Osteocyte (in vitro differentiated cells): ENCODE measurements at places on chromosomes 2 and 18. TPM values are rescaled to one million over a fixed set of nuclear protein-coding genes. Genes with fewer than 3 reads are reported as not detected.

DNA sequence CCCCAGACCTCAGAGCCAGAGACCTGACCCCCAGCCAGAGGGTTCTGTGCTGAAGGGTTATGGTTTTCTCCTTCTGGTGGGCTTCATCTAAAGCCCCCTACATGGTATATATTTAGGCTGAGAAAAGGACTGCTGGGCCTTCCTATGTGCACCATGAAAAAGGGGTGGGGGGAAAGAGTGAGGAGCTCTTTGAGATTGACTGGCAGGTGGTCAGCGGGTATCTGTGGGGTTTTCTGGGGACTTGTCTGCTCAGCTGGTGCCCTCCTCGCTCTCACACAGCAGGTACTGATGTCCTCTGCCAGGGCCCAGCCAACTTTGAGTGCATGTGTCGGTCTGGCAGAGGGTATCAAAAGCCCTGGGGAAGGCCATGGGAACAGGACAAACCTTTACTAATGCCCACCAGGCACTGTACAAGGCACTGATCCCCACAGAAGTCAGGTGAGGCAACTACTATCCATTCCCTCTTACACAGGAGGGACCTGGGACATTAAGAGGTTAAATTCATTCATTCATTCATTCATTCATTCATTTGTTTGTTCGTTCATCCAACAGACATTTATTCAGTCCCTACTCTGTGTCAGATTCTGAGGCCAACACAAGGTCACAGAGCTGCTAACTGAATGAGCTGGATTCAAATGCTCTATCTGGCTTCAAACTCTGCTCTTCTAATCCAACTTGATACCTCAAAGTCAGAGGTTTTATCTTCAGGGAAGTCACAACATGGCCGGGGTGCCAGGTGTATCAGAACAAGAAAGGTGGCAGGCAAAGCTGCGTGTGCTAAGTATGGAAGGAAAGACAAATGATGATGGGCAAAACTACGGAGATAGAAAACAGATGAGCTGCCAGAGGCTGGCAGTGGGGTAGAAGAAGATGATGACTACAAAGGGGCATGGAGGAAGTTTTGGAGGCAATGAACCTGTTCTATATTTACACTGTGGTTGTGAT, 44.6 kb downstream of the REEP1 start:
- no peak overlapping the region for H3K4me3 ChIP-seq
- no peaks in the 10 kb centered on the region for H3K4me1 ChIP-seq
- peak; percentile 49 for DNase-seq
- H3K36me3 ChIP-seq: no peaks in the 10 kb centered on the region
- no peak overlapping the region for H3K27ac ChIP-seq

- no peak for DNase-seq
- no peak overlapping the region for H3K27ac ChIP-seq
- peaks cover 32% of the 10 kb centered on the region for H3K27me3 ChIP-seq
- no peaks in the 10 kb centered on the region for H3K36me3 ChIP-seq
- H3K4me1 ChIP-seq: peaks cover 3% of the 10 kb centered on the region
These were observed 527.4 kb downstream of the TMEM182 start for GRCh38 chr2:103289105-103289725.

GRCh38 chr2:191369034-191369433, 123.8 kb downstream of the MYO1B start:
- no peak for DNase-seq
- H3K4me3 ChIP-seq: no peak overlapping the region
- no peaks in the 10 kb centered on the region for H3K27me3 ChIP-seq
- H3K27ac ChIP-seq: no peak overlapping the region
- H3K36me3 ChIP-seq: peaks cover 43% of the 10 kb centered on the region

DNA sequence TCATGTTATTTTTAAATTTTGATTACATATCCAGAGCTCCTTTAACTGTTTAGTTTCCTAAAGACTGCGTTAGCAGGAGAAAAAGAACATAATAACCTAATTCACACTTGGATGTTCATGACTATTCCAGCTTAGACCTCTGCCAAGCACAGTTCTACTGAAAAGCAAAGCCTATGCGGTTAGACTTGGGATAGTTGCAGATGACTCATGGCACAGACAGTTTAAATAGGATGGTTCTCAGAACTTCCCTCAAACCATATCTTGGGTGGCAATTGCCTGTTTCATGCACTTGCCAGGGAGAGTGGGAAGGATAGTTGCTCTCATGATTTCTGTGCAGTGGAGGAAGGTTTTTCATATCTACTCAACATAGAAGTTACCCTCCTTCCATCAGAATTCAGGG, 149.7 kb upstream of the KLHL29 start:
- H3K4me3 ChIP-seq: no peak overlapping the region
- H3K4me1 ChIP-seq: no peaks in the 10 kb centered on the region
- no peak for DNase-seq
- no peak overlapping the region for H3K27ac ChIP-seq

GRCh38 chr18:33577685-33578517, at the start of gene ASXL3:
ASXL3 (plus strand) TSS chr18:33578219; CDS start chr18:33578632, 413 bp downstream.
- peak within 1 kb of the TSS; percentile 97 for H3K27ac ChIP-seq
- H3K4me3 ChIP-seq: peak within 1 kb of the TSS; percentile 92
- peaks cover 5% of the 10 kb centered on the region for H3K27me3 ChIP-seq
- H3K4me1 ChIP-seq: peaks cover 16% of the 10 kb centered on the region

DNA sequence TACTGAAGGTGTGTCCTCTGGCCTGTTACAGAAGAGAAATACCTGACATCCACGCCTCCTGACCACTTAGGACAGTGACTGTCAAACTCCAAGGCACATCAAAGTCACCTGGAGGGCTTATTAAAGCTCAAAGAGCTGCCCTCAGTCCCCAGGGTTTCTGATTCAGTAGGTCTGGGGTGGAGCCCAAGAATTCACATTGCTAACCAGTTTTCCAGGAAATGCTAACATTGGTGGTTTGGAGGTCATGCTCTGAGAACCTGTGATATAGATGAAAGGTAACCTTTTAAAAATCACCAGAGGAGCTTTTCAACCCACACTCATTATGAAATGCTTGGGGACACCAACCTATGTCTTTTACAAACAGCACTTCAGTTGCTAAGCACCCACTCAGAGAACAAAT, 172.3 kb downstream of the ALK start:
- no peaks in the 10 kb centered on the region for H3K36me3 ChIP-seq
- no peak for DNase-seq
- H3K4me1 ChIP-seq: peaks cover 16% of the 10 kb centered on the region
- H3K27ac ChIP-seq: no peak overlapping the region

DNA sequence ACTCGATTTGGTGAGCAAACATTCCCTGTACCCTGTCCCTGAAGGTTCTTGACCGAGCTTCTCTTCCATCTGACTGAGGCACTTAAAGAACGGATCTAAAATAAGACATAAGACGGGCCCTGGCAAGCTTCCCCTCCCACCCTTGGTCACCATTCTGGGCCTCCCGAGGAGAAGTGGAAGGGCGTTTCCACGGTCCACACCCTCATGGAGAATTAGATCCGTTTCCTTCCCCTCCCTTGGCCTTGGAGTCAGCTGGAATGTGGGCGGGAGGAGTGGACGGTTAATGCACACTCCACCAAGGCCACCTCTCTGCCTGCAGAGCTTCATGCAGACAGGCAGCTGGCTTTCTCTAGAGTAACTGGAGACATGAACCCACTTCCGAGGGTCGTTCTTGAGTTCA, 257.3 kb upstream of the APCDD1 start:
- peaks cover 4% of the 10 kb centered on the region for H3K4me1 ChIP-seq
- no peak for DNase-seq
- H3K4me3 ChIP-seq: no peak overlapping the region
- no peak overlapping the region for H3K27ac ChIP-seq
- H3K36me3 ChIP-seq: no peaks in the 10 kb centered on the region
- H3K27me3 ChIP-seq: no peaks in the 10 kb centered on the region

GRCh38 chr2:70344195-70344594, 42.3 kb upstream of the FAM136A start:
- no peak overlapping the region for H3K27ac ChIP-seq
- no peak for DNase-seq
- H3K27me3 ChIP-seq: peaks cover 59% of the 10 kb centered on the region
- no peaks in the 10 kb centered on the region for H3K4me1 ChIP-seq

GRCh38 chr18:23725351-23725750, 36.1 kb downstream of the LAMA3 start:
- H3K36me3 ChIP-seq: no peaks in the 10 kb centered on the region
- peaks cover 6% of the 10 kb centered on the region for H3K4me1 ChIP-seq
- no peak overlapping the region for H3K27ac ChIP-seq
- no peak overlapping the region for H3K4me3 ChIP-seq
- no peaks in the 10 kb centered on the region for H3K27me3 ChIP-seq
- no peak for DNase-seq

- H3K27me3 ChIP-seq: no peaks in the 10 kb centered on the region
- no peaks in the 10 kb centered on the region for H3K36me3 ChIP-seq
- no peaks in the 10 kb centered on the region for H3K4me1 ChIP-seq
- no peak overlapping the region for H3K27ac ChIP-seq
- H3K4me3 ChIP-seq: no peak overlapping the region
These were observed 275.9 kb upstream of the MAP2 start for GRCh38 chr2:209147981-209148380.

- no peak overlapping the region for H3K4me3 ChIP-seq
- no peak for DNase-seq
- H3K27ac ChIP-seq: no peak overlapping the region
These were observed 26.1 kb upstream of the PPP1R1C start for GRCh38 chr2:181959508-181959907.

- DNase-seq: no peak
- H3K36me3 ChIP-seq: peaks cover 5% of the 10 kb centered on the region
- H3K4me1 ChIP-seq: peaks cover 54% of the 10 kb centered on the region
These were observed 17.7 kb downstream of the FIGN start for GRCh38 chr2:163717993-163718680.

DNA sequence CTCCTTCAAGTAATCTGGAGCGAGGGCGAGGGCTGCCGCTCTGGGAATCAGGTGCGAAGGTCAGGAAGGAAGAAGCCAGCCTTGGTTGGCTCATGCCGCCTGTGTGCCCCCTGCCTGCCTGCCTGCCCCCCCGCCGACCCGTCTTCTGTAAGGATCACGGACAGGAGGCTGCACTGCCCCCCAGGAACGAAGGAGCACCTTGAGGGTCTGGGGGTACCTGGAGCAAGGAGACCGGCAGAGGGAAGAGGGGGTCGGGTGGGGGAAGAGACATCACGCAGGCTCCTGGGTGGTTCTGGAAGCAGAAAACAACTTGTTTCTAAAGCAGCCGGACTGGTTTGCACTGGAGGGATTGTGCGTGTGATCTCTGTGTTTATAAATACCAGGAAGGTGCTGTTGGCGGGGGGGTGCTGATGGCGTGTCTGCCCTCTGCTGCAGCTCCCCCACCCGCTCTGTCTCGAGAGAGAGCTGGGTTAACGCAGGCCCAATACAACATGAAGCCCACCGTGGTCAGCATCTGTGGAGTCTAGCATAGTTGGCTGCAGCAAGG, 1.7 kb downstream of the FOSL2 start:
- H3K36me3 ChIP-seq: peaks cover 4% of the 10 kb centered on the region
- H3K4me1 ChIP-seq: peaks cover 40% of the 10 kb centered on the region
- H3K27me3 ChIP-seq: no peaks in the 10 kb centered on the region
- DNase-seq: no peak
- H3K27ac ChIP-seq: no peak overlapping the region

- no peak overlapping the region for H3K4me3 ChIP-seq
- no peaks in the 10 kb centered on the region for H3K27me3 ChIP-seq
- H3K27ac ChIP-seq: no peak overlapping the region
- peaks cover 21% of the 10 kb centered on the region for H3K4me1 ChIP-seq
- no peaks in the 10 kb centered on the region for H3K36me3 ChIP-seq
- no peak for DNase-seq
These were observed 54.1 kb upstream of the CAVIN2 start for GRCh38 chr2:191901031-191901430.

DNA sequence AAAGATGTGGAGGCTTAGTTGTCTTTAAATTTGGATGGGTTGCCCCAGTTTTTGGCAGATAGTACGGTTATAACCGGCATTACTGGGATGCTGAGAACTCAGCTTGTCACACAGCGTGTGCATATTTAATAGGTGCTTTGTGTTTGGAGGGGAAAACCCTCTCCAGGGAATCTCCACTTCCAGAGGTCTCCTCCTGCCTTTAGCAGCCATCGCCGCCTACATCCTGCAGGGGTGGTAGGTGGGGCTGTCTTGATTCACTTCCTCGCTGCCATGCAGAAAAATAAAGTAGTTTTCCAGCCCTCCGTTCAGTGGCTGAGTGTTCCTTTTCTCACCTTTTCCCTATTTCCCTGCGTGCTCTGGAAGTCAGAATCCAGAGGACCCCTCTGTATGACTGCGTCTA, 76.4 kb downstream of the ITGB1BP1 start:
- no peaks in the 10 kb centered on the region for H3K27me3 ChIP-seq
- H3K4me1 ChIP-seq: no peaks in the 10 kb centered on the region
- no peak overlapping the region for H3K4me3 ChIP-seq
- peaks cover 43% of the 10 kb centered on the region for H3K36me3 ChIP-seq

- H3K36me3 ChIP-seq: no peaks in the 10 kb centered on the region
- DNase-seq: no peak
- no peaks in the 10 kb centered on the region for H3K27me3 ChIP-seq
- no peak overlapping the region for H3K4me3 ChIP-seq
These were observed 6.7 kb downstream of the DYSF start for GRCh38 chr2:71460056-71460455.

GRCh38 chr18:5122272-5122671, 74.8 kb downstream of the AKAIN1 start:
- no peaks in the 10 kb centered on the region for H3K36me3 ChIP-seq
- H3K27me3 ChIP-seq: no peaks in the 10 kb centered on the region
- no peaks in the 10 kb centered on the region for H3K4me1 ChIP-seq
- no peak overlapping the region for H3K4me3 ChIP-seq

DNA sequence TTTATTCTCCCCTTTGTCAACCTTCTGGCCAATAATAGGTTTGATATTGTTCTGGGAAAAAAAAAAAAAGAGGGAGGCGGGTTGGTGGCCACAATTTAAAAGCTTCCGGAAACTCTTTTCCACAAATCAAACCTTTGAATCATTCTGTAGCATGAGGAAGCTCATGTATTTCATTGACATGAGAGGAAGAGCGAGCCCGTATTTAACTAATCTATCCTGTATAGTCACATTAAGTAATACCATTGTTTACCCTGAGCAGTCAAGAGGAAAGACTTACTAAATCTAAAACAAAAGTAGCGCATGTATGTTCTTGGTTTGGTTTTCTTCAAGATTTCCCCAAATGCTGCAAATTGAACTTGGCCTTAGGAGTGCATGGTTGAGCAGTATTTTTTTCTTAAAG, 120.1 kb downstream of the NCKAP5 start:
- H3K27me3 ChIP-seq: peaks cover 13% of the 10 kb centered on the region
- DNase-seq: no peak
- no peak overlapping the region for H3K27ac ChIP-seq

DNA sequence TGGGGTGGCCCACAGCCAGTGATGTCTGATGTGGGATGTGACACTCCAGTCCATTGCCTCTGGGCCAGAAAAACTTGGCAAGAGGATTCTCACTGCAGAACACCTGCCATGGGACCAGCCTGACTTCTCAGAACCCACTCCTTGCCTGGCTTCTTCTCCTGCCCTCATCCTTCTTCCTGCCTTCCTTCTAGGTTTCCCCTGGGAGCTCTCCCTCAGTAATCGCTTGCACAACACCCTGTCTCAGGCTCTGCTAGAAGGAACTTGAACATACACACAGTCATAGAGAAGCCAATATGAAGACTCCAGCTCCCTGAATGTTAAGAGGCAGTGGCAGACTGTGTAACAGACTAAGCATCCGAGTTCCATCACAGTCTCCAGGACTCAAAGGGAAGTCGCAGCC, 4.3 kb upstream of the COL6A3 start:
- peaks cover 21% of the 10 kb centered on the region for H3K4me1 ChIP-seq
- H3K27me3 ChIP-seq: no peaks in the 10 kb centered on the region
- no peaks in the 10 kb centered on the region for H3K36me3 ChIP-seq

- no peak overlapping the region for H3K4me3 ChIP-seq
- no peak for DNase-seq
- H3K4me1 ChIP-seq: no peaks in the 10 kb centered on the region
- no peaks in the 10 kb centered on the region for H3K36me3 ChIP-seq
- H3K27ac ChIP-seq: no peak overlapping the region
These were observed 146.1 kb downstream of the LNPK start for GRCh38 chr2:175855794-175856453.

Gene LIMS4
- total RNA-seq: 1.9 and 2.4 TPM in 2 replicates

Gene NOSTRIN
- total RNA-seq: not detected in 2 replicates

Gene SPP2
- total RNA-seq: not detected in 2 replicates

Gene GALR1
- total RNA-seq: not detected in 2 replicates

Gene LOXHD1
- not detected in 2 replicates for total RNA-seq
